ENCODE measurements at places on chromosomes 6 and 20. TPM values are rescaled to one million over a fixed set of nuclear protein-coding genes. Genes with fewer than 3 reads are reported as not detected.

DNA sequence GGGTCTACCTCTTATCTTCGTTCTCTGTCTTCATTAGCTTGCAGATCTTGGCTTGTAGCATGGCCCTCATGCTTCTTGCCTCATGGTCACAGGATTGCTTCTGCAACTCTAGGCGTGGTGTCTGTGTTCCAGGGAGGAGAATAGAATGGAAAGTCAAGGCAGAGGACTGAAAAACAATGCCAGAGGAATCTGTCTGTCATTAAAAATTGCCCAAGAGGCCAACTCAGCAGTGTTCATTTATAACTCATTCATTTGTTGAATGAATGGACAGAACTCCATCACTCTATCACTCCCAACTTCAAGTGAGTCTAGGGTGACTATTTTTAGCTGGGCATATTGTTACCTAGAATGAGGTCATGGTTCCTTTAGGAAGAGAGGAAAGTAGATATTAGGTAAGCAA, 179.6 kb downstream of the UST start:
- no peak for DNase-seq

DNA sequence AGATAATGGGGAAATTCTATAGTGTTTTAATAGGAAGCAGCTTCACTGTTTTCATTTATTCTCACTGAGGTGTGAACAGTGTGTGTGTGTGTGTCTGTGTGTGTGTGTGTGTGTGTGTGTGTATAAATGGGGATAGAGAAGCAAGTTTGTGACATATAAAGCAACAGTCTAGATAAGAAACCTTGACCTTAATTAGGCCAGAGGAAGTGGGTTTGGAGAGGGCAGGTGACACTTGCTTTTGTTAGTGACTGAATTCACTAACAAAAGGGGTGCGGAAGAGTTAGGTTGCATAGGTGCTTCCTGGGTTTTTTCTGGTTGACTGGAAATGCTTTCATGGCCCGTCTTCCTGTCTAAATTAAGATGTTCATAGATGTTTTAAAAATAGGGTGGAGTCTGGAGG, 515.7 kb upstream of the FLRT3 start:
- no peak for DNase-seq

DNA sequence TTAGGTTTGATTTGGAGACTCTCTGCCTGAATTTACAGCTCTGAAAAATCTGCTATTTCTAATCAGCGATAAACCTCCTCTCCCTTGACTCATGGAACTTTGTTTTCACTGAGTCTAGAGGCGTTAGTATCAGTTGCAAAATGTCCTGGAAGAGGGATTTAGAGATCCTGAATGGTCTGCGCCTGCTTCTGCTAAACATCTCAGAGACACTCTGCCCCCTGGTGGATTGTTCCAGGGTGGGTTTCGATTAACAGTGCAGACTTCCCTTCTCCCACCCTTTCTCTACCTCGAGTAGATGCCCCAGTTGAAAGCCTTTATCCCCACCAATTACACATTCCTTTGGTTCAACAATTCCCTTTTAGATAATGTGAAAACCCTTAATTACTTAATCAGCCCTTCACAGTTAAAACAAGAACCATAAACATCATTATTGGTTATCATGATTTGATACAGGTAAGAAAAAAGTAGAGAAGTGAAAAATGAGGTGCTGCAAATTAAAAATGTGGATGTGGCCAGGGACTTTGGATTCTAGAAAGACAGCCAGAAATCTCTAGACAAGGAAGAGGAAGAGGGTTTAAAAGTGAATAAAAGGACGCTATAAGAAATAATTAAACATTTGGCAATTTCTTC, 5.5 kb downstream of the HTR1B start:
- peak; percentile 15 for DNase-seq

GRCh38 chr20:1830240-1830639, 65.0 kb upstream of the SIRPA start:
- DNase-seq, result no peak

DDAH2 gene
- total RNA-seq, result 2.1 TPM

All from CD8-positive, alpha-beta T cell (primary cell).